ENCODE measurements at places on chromosomes 5 and 9.

DNA sequence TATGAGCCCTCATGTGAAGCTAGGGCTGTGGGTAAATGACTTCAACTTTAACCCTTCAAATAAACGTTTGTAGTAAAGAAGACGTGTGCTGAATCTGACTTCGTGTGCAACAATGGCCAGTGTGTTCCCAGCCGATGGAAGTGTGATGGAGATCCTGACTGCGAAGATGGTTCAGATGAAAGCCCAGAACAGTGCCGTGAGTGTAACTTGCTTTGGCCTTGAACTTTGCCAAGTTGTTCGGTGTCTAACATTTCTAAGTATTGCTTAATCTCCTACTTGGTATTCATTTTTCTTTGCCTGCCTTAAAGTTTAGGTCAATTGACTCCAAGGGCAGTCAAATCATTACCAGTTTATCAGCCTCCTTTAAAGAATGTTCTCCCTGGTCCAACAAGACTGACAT is 18.2 kb downstream of the VLDLR start:
- no peak for DNase-seq

- no peak for DNase-seq
These were observed 231.3 kb downstream of the NPR3 start for GRCh38 chr5:32942225-32942989.

- DNase-seq: no peak
These were observed 23.0 kb downstream of the UBE2D2 start for GRCh38 chr5:139584137-139584536.

- DNase-seq: no peak
These were observed 46.5 kb downstream of the SH3PXD2B start for GRCh38 chr5:172407822-172408221.

GRCh38 chr5:83488271-83488670 is 16.7 kb downstream of the VCAN start:
- DNase-seq: no peak

DNA sequence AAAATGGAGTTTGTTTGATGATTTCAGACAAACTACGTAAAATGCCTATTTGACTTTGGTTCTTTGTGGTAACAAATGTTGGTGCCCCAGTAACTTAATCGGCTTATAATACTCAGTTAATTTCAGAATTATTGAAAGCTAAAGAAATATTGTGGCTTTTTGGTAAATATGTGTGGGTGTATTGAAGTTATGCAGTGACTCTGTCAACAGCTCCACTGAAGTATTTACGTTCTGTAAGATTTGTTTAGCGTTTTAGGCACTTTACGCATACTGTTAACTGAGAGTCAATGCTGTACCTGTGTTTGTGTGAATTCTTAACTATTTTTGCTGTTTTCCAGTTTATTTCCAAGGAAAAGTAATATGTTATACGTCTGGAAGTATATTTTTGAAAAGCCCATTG is 2.2 kb downstream of the RAD23B start:
- no peak for DNase-seq

DNA sequence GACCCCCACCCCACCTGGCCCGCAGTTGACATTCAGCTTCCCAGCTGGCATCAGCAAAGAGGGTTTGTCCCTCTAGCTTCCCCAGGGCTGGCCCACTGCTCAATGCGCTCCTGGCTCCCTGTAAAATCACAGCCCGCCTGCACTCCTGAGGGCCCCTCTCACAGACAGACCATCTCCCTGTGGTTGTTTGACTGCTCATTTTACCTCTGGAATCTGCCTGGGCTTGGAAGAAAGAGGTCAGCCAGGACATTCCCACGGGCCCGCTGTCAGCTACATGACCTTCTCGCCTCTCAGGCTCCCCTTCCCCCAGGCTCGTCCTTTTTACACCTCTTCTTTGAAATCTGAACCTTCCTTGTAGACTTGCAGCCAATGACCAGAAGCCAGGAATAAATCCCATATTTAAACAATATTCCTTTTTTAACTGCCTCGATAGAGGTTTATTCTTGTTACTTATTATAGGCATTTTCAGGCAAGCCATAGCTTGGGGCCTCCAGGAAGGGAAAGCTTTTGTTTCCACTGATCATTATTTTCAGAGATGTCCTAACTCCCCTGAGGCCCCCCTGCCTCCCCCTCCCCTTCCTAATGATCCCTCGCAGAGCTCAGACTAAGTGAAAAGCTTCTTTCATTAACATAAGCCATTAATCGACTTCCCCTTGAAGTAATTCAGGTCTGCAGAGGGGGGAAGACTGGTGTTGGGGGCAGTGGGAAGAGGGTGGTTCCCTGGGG is 76.3 kb upstream of the IQGAP2 start:
- no peak for DNase-seq

DNA sequence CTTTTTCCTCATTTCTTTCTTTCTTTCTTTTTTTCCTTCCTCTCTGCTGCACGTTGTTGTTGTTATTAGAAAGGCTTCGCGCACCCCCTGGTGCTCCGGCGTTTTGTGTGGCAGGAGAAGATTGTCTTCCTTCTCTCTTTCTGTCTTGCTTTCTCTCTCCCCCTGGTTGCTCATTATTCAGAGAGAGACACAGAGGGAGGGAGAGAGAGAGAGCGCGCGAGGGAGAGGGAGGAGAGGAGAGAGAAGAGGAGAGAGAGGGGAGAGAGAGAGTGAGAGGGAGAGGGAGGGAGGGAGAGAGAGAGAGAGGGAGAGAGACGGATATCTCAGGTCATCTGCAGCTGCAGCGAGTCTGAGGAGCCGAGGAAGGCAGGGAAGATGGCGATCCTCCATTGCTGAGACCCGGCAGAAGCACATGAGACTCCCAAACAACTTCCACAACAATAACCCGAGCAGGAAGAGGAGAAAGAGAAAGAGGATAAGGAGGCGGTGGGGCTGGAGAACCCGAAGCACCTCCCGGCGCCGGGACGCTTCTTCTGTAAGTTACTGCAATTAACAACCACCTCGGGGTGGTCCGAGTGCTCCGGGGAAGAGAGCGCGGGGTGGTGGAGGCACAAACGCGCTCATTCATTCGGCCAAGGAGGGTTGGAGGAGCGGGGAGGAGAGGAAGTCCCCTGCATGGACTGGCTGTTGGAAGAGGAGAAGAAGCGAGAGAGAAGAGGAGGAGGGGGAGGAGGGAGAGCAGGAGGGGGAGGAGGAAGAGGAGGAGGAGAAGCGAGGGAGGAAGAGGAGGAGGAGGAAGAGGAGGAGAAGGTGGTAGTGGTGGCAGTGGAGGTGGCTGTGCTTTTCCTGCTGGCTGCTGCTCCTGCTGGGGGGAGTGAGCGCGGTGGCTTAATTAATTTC is at the start of gene ZNF462:
TSS of gene ZNF462 (plus strand) at position 346 of the 900 bp plus-strand sequence. CDS start 60,218 bp downstream, outside the sequence.
- no peak for DNase-seq

DNA sequence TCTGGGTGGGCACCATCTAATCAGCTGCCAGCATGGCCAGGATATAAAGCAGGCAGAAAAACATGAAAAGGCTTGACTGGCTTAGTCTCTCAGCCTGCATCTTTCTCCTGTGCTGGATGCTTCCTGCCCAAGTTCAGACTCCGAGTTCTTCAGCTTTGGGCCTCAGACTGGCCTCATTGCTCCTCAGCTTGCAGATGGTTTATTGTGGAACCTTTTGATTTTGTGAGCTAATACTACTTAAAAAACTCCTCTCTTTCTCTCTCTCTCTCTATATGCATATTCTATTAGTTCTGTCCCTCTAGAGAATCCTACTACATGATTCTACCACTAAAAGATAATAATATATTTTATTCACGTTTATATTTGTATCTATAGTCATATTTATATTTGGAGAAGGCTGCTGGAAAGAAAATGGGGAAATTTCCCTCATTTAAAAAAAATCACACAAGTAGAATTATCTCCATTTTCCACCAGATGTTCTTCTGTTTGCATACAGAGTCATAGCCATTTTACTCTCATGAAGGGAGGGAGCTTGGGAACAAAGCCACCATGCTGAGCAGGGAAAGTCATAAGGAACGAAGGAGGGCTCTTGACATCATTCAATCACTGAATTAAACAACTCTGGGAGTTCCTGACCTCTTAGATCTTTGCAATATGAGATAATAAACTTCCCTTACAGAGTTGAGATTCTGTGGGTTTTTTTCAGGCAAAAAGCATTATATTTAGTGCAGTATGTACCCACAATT is 1137.4 kb upstream of the CDH18 start:
- no peak for DNase-seq

DNA sequence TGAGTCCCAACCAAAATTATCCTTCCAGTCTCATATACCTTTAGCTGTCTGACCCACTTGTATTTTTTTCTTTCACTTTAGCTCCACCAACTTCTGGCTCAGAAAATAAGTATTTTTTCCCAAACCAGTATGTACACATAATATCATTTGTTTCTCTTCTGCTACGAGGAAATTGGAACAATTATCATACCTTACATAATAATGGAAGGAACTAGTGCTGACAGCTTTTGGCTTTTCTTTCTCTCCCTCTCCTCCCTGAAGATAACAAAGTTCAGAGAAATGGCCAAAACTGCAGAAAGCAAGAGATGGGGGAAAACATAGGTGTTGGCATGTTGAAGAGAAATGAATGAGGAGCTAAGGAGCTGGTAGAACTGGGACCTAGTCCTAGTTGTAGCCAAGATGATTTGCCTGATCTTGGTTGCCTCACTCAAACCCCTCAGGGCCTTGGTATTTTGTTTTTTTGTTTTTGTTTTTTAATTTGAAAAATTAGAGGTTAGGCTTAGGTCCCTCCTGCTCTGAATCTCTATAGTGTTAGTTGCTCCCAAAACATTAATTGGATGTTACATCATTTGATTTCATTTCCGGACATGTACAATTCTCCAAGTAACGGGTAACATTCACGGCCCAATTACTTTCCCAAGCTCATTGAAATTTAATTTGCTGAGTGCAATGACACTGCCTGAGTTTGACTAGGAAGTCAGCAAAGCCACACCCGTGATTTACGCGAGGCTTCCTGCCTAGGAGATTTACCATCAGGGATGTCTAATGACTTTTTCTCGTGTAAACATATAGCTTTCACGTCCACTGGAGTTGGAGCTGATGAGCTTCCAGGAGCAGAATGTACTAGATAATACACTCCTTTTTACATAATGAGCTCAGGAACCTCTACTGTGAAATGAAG is 291.6 kb downstream of the TLE1 start:
- no peak for DNase-seq

DNA sequence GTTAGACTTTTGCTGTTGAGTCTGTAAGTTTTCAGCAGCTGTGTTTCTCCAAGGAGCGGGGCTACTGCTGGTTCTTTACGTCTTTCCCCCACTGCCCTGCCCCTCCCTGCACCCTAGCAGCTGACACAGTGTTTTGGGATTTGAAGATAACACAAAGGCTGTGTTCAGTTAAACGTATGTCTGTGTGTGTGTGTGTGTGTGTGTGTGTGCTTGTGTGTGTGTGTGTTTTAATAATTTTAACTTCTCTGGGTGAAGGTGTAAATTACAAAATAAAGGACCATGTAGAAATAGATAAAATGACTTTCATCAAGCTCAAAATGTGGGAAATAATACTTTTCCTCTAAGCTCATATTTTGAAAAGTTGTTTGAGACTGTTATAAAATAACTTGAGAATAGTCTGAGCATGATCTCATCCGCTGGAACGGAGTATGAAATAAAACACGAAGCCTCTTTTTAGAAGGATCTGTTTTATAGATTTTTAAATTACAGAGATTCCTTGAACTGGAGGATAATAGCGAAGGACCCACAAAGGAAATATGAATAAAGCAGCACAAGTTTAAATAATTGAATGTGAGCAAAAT is 10.9 kb downstream of the ABL1 start:
- no peak for DNase-seq

GRCh38 chr9:109399258-109399767 is 78.5 kb upstream of the EPB41L4B start:
- no peak for DNase-seq

- no peak for DNase-seq
These were observed 284.2 kb downstream of the SMARCA2 start for GRCh38 chr9:2299156-2299842.

GRCh38 chr5:139851558-139851957 is 56.0 kb downstream of the PSD2 start:
- no peak for DNase-seq

DNA sequence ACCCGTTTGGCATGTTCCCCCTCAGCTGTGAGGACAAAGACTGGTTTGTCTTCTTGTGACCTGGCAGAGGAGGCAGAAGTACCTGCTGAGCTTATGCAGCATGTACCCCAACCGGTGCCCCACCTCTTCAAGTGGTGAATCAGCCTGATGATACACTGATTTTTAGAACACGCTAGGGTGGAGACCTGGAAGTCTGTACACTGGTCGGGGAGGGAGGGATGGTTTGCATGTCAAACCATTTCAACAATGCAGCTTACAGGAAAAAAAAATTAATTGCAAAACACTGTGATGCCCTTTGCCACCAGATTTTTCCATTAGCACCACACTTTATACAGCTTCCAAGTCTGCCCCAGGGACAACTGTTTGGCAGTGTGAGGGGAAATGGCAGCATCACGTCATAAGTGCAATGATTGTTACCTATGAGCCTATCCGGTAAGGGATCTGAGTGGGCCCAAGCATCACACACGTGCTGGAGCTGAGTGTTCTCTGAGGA is 155.1 kb upstream of the DMRT1 start:
- DNase-seq: no peak

GRCh38 chr9:71941060-71941568 is 29.7 kb downstream of the C9orf85 start:
- DNase-seq: no peak

DNA sequence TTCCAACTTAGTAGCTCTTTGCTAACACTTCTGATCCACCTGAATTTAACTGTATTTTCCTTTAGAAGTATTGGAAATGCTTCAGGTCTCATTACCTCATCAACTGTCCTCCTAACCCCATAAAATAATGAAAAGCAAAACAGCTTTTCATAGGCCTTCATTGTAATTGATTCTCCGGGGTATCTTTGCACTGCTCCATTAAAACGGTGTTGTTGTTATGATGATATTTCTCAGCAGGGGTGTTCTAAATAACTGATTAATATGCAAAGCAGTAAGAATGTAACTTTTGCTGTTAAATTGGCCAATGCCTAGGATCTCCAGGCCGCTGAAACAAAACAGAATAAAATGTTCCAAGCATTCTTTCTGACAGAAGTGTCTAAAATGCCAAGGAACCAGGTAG is 1983.2 kb downstream of the EFNA5 start:
- DNase-seq: no peak

DNA sequence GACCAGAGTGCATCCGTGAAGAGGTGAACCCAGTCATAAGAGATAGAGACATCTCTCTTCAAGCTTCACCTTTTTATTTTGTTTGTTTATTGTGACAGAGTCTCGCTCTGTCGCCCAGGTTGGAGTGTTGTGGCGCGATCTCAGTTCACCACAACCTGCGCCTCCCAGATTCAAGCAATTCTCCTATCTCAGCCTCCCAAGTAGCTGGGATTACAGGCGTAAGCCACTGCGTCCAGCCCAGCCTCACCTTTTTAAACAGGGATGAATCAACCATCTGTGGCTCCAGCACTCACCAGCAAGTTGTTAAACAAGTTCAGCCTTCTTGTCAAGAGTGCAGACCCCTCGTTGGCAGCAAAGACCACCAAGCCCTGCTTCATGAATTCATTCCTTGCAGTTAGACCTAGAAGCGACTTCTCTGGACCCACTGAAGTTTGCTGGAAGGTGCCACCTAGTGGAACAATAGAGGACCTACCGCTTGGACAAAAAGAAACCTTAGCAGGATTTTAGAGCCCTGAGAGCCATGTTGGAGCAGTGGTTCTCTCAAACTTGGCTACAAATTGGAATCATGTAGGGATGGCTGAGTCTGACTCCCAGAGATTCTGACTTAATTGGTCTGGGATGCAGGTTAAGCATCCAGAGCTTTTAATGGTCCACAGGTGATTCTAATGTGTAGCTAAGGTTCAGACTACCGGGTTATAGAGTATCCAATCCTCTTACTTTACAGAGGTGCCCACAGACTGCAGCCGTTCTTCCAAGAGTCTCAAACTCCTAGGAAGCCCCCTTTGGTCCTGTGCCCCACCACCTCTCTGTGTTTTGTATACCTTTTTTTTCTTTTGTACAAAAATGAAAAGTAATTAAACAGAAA is 10.5 kb upstream of the GALNT10 start:
- DNase-seq: peak; percentile 33

- no peak for DNase-seq
These were observed 21.0 kb upstream of the NPR3 start for GRCh38 chr5:32690153-32690552.

All from AG04450 (cell line).